ENCODE measurements at places on chromosomes 2 and 18.

DNA sequence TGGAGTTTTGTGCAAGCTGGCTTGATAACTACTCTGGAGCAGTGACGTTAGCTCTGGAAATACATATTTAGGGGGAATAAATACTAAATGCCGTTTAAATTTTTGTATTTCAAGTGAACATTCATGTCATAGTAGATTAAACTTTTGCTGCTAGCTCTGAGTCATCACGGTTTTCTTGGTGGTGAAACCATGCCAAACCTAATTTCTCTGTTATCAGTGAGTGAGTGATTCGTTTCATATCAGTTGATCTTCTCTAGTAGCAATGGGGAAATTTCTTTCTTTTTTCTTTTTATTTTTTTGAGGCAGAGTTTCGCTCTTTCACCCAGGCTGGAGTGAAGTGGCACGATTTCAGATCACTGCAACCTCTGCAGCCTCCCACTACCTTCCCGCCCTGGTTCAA lies 211.1 kb downstream of the PTPRM start:
- DNase-seq: no peak

DNA sequence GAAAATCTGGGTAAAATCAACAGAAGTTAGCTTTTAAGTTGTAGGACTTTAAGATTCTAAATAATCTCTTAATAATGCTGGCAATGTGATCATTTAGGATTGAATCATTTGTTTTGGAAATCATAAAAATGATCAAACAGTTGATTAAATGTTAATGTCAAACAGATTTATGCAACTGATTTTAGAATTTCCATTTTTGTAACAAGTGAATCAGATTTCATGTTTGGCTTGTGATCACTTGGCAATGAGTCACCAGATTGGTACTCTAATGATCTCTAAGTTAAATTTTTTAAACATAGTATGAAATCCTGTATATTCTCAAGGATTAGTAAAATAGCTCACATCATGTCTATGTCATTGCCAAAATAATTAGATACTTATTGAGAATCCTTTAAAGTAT lies 50.1 kb upstream of the UNC80 start:
- DNase-seq: no peak

GRCh38 chr18:35852786-35853185 lies 119.7 kb upstream of the RMP24 start:
- DNase-seq: no peak

- DNase-seq: no peak
Observed at GRCh38 chr2:12896318-12896982, 179.7 kb downstream of the TRIB2 start.

- DNase-seq: no peak
Observed at GRCh38 chr2:150153646-150154307, 333.7 kb downstream of the RND3 start.

DNA sequence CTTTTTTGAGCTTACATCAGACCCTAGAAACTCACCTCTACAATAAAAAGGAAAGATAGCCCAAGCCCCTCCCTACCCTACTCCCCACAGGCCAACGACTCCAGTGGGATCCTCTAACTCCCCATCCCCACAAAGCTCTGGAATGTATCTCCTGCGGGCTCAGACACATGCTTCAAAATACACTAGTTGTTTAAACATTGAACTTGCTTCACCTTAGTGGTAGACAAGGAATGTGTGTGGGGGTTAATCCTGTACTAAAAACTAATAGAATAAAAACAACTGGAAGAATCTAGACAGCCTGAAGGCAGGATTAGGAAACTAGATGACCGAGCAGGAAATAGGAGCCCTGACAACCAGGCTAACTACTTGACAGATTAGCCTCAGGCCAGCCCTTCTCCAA lies 211.5 kb downstream of the SUCLG1 start:
- DNase-seq: no peak

DNA sequence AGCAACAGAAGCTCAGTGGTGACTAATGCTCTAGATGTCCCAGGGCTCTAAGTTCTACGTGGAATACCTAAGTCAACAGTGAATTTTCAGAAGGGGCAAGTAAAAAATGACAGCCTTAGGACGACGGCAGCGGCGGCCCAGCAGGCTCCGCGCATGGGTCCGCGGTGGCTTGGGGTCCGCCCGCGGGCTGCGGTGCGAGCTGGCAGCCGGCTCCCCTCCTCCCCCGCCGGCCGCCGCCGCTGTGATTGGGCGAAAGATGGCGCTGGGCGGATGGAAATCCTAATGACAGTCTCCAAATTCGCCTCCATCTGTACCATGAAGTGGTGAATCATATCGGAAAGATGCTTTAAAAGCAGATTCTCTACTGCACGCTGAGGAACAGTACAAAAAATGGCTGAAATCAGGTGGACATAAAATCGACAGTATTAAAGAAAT lies 74.7 kb downstream of the HNRNPLL start:
- peak; percentile 53 for DNase-seq

- DNase-seq: no peak
Observed at GRCh38 chr2:212854771-212855170, 296.6 kb downstream of the IKZF2 start.

DNA sequence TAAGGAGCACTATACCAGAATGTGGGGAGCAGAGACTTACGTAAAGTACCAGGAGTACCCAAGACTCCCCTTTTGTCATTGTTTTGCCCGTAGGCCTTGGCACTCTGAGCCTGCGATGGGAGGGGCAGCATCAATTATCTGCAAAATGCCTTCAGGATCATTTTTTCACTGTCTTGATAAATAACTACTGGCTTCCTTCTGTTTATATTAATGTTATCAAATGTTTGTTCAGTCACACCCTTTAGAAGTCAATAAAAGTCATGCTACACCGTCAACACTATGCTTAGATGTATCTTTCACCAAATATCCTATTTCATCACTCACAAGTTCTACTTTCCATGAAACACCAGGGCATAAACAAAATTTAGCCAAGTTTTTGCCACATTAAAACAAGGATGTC lies 116.3 kb downstream of the FSIP2 start:
- no peak for DNase-seq

DNA sequence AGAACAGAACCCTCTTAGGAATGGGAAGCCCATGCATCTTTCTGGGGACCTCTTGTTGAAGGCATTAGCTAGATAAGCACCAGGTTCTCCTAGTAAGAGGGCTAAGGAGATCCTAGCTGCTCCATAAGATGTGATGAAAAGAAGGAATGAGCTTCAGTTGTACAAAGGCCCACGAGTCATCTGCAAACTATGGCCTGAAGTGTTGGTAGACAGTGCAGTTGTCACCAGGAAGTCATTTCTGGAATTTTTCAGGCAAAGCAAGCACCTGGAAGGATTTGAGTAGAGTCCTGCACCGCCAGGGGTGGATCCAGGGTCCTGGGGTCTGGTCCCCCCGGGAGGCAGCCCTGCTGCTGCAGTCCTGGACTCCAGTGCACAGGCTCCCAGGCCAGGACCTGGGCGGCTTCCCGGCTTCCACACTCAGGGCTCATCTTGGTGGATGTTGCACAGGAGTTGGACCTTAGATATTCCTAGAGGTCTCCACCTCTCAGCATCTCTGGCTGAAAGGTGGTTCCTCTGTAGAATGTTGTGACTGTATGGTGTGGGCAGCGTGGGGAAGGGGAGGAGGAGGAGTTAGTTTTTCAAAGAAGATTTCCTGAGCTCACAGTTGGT lies 85.3 kb downstream of the LDLRAD4 start:
- no peak for DNase-seq

DNA sequence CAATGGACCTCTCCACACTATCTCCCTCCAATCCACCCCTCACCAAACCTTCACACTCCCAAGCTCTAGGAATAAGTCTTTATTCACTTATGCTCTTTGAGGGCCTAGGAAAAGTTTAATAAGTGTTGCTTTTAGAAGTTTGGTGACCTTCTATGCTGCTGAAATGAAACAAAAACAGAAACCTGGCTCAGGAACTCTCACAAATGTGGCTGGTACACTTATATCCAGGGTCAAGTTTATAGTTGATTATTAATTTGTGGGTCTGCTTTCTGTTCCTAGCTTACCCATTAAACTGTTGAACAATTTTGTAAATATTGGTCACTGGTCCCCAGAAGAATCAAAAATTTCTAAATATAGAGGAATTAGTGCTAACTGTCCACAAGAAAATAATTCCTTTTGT lies 14.2 kb upstream of the ANKRD44 start:
- DNase-seq: no peak

- DNase-seq: no peak
Observed at GRCh38 chr2:207141386-207141785, 24.4 kb downstream of the KLF7 start.

DNA sequence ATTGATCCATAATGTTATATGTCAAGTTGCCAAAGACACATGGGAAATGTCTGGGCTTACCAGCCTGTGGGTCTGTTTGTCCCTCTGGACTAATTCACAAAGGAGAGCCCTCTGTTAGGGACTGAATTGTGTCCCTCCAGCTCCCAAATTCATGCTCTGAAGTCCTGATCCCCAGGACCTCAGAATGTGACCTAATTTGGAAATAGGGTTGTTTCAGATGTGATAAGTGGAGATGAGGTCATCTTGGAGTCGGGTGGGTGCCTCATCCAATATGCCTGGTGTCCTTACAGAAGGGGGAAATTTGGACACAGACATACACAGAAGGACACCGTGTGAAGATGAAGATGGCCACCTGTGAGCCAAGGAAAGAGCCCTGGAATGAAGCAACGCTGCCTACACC lies 41.4 kb upstream of the ROCK2 start:
- DNase-seq: no peak

GRCh38 chr2:99698896-99699295 lies 209.1 kb upstream of the REV1 start:
- DNase-seq: no peak

DNA sequence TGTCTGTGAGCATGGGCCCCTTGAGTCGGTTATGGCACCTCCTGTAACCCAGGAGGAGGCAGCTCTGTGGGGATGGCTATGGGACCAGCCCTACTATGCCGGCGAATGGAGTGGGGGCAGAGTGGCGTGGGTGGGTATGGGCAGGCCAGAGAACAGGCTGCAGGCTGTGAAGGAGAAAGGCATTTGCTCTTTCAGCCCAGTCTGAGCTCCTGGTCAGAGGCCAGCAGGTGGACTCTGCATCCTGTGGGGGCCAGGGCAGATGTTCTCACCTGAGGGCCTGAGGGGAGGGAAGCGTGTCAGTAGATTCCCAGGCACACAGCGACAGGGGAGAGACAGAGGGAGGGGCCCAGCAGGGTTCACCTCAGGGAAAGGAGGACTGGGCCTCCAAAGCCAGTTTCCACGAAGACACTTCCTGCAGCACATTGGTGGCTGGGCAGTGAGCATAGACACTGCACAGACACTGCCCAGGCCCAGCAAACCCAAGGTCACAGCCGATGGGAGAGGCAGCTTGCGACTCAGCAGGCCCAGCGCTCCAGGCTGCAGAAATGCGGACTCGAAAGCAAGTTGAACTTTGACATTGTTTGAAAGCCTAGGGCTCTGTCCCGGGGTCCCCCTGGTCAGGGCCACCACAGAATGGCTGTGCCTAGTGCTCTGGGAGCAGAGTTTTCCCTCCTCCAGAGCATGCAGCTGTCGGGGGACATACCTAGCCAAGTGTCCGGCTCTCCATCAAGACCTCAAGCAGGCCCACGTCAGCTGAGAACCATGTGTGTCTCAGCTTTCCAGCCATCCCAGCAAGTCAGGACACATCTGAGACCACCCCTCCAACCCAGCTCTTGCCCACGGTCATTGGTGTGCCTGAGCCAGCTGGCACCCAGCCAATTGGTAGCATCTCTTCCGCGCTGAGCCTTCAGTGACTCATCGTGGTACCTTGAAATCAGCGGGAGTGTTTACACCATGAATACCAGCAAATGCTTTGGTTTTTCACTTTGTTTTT lies 53.8 kb downstream of the TGOLN2 start:
- DNase-seq: no peak

DNA sequence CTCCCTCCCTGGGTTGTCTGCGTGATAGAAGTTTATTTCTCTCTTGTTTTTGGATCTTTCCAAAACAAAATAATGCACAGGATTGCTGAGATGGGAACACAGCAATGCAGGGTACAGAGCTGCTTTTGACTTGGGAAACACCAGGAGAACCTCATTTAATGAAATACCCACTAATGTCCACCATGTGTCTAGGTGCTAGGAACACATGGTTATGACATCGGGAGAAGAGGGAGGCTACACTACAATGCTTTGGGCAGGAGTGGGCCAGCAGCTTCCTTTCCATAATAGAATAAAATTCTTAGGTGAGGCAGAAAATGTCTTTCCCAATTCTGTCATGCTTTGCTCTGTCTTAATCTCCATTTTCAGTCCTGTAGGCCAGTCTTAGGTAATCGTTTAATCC lies 29.2 kb upstream of the KCNF1 start:
- no peak for DNase-seq

DNA sequence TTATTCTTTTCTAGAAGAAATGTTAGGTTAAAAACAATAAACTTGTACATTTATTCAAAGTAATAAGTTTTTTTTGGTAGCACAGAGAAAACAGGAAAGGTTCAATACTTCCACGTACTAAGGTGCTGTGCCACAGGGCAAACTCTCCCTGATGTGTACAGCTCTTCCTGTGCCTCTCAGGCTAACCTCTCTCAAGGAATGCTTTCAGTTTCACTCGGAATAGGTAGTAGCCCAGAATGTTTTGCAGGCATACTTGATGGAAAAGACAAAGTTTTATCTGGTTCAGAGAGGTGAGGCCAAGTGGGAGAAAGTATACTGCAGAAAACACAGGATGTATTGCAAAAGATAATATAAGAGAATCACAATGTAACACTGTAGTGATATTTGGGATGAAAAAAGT lies 171.0 kb upstream of the ZFP36L2 start:
- DNase-seq: no peak

GRCh38 chr18:70072678-70073077 lies 125.0 kb upstream of the CD226 start:
- no peak for DNase-seq

GRCh38 chr2:10489842-10490555 lies 41.9 kb upstream of the ODC1 start:
- no peak for DNase-seq

GRCh38 chr2:19759880-19760279 lies 141.9 kb downstream of the TTC32 start:
- DNase-seq: no peak

GRCh38 chr18:14026199-14026598 lies 106.0 kb downstream of the ZNF519 start:
- DNase-seq: no peak

- no peak for DNase-seq
Observed at GRCh38 chr2:44825702-44826101, 115.8 kb upstream of the SIX3 start.

- DNase-seq: no peak
Observed at GRCh38 chr18:10759241-10759640, 233.4 kb downstream of the NAPG start.

GRCh38 chr2:176960061-176960460 lies 252.5 kb upstream of the HNRNPA3 start:
- no peak for DNase-seq

DNA sequence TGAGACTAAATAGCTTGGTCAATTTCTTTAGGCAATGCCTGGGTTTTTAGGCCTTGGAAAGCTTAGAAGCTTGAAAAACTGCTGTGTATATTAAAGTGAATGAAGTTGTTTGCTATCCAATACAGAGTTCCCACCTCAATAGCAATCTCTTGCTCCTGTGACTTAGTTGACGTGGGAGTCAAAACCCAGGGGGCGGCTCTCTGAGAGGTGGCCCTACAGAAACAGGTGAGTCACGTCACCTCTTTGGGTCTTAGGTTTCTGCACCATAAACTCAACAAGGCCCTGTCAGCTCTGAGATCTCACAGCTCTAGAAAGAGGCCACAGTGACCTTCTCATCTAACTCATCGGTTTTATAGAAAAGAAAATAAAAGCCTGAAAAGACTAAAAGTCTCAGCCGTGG lies 79.6 kb downstream of the ADD2 start:
- DNase-seq: no peak

- no peak for DNase-seq
Observed at GRCh38 chr2:41906338-41906725, 141.5 kb upstream of the PKDCC start.

- DNase-seq: no peak
Observed at GRCh38 chr2:23603581-23603980, 218.6 kb downstream of the KLHL29 start.

All from hypothalamus (tissue), 51 donors.